Lung (tissue), 17 donors: ENCODE measurements at places on chromosomes 5 and 9.

DNA sequence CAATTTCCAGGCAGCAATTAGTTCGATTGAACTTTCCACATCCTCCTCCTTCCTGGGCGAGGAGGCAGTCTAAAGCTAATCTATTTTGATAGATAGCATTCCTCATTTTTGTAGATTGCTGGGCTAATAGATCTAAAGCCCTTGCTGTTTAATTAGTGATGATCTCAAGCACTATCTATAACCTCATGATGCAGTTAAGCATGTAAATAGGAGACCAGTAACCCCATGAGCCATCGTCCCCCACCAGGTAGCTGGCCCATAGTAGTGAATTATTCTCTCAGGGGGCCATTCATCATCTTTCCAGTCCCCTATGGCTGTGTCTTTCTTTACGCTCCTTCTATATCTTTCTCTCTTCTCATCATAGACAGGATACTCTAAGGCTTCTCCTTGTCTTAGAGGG lies 14.9 kb downstream of the CEL start:
- no peak for DNase-seq

DNA sequence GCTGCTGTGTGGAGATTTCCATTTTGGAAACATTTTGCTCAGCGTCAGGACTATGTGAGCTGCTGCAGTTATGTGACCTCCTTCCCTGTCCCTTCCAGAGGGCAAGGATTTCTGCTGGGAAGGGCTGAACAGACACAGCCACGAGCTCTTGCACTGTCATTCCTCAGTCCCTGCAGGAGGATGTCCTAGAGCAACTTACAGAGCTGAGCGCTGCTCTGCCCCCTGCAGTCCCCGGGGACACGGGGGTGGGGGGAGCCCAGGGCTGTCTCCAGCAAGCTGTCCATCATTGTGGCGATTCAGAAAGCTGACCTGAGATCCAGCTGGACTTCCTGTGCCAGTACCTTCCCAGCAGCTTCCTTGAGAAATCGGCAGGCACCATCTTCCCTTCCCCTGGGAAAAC lies 28.0 kb upstream of the MAP1B start:
- DNase-seq: no peak

DNA sequence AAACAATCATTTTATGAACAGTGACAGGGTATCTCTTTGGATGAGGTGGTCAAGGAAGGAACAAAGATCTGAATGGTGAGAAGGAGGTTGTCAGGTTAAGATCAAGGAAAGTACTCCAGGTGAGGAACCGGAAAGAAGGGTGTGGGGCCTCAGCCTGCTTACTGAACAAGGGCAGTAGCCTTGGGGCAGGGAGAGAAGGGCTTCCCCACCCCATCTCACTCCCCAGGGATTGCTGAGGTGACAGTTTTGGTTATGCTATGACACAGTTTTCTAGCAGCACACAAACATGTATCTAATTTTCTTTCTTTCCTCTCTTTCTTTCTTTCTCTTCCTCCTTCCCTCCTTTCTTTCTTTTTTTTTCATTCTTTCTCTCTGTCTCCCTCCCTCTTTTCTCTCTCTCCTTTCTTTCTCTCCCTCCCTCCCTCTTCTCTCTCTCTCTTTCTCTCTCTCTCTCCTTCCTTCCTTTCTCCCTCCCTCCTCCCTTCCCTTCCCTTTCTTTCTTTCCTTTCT lies 4.1 kb upstream of the HDHD3 start:
- no peak for DNase-seq

DNA sequence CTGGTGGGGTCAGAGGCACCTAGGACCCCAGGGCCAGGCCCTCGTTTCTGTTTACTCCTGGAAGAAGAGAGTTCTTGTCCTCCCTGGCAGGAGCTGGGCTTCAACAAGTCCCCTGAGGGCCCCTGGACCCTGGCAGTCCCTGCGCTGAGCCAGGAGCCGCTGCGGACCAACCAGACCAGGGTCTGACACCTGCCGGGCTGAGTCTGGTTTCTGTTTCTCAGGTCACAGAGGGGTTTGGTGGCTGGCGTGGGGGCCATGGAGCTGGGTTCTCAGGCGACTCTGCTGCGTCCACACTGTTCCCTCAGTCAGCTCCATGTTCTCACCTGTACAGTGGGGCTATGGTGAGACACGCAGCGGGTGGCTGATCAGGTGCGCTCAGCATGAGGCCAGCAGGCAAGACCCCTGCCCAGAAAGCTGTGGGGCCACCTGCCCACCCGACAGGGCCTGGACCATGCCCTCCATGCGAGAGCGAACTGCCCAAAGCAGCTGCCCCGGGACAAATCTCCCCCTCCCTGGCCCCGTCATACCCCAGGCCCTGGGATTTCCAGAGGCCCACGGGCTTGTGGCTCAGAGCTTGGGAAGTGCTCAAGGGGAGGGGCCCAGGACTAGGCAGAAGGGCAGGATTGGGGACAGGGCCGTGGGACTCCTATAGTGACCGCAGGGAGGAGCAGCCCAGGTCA lies 17.9 kb upstream of the NOTCH1 start:
- no peak for DNase-seq

DNA sequence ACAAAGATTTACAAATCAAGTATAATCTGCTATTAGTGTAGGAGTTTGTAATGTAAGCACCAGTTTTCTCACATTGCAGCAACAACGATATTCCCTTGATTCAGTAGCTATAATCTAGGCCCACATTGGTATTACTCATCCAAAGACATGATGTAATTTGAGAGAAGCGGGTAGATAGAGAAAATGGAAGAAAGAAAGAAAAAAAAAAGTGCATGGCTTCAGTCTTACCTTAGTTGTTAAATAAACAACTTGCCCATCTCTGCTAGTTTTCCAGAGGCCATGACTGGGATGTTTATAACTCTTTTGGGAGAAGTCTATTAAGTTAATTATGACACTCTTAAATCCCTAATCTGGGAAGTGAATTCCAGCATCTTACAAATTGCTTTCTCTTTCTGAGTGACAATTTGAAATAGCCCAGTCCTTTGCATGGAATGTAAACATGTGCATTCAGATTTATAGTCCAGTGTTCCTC lies 2.8 kb downstream of the MELK start:
- no peak for DNase-seq

- DNase-seq: no peak
These were observed 5.2 kb upstream of the BASP1 start for GRCh38 chr5:17212191-17212590.
